ENCODE measurements at places on chromosomes 5 and 9.

- DNase-seq = no peak
These were observed 124.7 kb downstream of the GALNT10 start for GRCh38 chr5:154315196-154315595.

GRCh38 chr9:112873773-112874405 lies 16.8 kb downstream of the SLC46A2 start:
- DNase-seq = no peak

DNA sequence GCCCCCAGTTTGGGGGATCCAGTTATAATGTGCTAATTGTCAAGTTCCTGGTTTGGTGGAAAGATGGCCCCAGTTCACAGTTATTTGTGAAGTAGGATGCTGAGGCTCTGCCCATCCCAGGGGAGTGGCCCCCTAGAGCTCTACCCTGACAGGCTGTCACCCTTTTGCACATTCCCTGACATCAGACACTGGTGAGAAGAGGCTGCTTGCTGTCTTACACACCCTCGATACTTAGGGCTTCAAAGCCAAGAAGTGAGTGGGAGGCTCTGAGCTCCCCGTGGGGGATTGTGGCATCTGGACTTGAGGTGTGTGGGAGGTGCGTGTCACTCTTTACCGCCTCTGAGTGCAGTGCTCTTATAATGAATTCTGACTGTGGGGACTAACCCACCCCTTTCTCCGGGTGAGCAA lies 168.5 kb downstream of the DOCK2 start:
- no peak for DNase-seq

DNA sequence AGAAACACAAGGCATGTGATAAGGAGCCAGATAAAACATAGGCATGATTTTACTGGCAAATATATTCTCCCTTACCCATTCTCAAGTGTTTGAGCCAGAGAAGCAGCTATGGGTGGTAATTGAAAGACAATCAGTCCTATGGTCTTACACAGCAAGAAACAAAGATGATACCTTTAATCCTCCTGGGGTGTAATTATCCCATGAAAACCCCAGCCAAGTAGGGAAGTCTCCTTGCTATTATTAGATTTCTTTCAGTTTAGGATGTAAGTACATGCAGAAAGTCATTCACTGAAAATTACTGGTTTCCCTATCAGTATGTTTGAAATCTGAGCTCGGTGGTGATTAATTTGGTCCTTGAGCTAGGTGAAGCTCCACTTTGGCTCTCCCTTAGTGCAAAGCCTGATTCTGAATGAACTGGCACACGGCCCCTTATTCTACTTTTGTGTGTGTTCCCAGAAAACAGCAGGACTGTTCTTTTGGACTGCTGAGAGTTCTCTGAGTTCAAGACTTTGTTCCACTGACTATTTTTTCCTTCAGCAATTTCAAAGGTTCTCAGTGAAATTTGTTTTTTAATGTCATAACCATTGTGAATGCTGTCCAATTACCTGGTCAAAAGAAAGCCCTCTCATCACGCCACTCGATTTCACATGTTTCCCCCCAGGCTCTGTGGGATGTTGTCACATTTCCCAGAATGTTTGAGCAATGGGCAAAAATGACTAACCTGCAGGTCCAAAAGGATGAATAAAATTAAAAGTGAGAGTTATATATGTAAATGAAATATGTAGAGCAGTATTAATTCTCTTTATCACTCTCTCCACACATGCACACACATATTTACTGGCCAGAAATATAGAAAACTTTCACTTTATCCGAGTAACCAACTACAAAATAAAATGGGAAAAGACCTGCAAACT lies 343.0 kb downstream of the RAB3C start:
- no peak for DNase-seq

DNA sequence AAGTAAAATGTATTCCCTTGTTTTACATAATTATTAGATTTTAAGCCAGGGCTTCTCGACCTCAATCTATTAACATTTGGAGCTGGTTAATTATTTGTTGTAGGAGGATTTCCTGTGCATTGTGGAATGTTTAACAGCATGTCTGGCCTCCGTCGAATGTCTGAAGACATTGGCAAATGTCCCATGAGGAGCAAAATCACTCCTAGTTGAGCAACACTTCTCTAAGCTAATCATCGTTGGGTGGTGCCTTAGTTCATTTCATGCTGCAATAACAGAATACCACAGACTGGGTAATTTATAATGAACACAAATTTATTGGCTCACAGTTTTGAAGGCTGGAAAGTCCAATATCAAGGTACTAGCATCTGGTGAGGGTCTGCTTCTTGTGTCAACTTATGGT lies 13.4 kb upstream of the VPS13A start:
- peak; percentile 68 for DNase-seq

DNA sequence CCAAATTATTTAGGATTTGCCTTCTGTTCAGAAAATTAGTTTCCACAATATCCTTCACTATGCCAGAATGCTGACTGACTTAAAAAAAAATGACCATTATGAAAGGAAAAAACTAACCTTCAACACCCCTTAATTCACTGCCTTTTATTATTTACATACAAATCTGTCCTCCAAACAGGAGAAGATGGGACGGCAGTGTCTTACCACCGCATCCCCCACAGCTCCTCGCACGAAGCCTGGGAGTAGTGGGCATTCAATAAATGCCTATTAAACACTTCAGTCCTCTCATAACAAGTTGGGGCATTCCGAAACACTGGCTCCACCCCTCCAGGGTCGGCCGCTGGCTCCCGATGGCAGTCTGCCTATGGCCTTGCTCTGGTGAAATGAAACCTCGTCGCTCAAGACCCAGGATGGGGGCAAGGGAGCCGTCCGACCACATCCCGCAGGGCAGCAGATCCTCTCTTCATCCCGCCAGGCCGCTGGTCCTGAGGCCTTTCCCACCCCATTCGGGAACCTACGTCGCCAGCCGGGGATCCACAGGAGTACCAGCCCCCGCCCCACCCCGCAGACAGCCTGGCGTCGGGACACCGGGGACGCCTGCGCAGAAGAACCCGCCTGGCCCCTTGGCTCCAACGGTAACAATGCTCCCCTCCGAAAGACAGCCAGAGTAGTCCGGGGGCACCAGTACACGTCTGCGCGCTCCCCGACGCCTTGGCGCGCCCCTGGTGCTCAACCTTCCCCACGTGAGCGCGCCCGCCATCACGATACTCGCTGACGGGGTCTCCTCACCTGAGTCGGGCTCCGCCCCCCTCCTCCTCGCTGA lies 613 bp downstream of the ZBTB5 start:
- no peak for DNase-seq

DNA sequence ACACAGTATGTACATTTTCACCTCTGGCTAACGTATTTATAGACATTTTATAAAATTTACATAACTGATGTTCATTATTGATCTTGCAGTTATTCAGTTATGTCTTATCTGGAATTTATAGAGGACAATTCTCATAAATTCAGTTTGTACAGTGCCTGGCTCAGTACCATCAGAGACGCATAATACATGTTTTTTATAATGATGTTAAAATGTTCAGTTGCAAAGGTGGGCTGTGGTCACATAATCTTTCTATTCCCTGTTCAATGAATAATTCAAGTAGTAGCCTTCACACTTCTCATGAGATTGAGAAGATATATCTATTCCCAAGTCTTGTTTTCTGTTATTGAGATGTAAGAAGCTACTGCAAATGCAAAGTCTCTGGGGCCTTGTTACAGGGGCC lies 393.1 kb upstream of the ARRDC3 start:
- no peak for DNase-seq

DNA sequence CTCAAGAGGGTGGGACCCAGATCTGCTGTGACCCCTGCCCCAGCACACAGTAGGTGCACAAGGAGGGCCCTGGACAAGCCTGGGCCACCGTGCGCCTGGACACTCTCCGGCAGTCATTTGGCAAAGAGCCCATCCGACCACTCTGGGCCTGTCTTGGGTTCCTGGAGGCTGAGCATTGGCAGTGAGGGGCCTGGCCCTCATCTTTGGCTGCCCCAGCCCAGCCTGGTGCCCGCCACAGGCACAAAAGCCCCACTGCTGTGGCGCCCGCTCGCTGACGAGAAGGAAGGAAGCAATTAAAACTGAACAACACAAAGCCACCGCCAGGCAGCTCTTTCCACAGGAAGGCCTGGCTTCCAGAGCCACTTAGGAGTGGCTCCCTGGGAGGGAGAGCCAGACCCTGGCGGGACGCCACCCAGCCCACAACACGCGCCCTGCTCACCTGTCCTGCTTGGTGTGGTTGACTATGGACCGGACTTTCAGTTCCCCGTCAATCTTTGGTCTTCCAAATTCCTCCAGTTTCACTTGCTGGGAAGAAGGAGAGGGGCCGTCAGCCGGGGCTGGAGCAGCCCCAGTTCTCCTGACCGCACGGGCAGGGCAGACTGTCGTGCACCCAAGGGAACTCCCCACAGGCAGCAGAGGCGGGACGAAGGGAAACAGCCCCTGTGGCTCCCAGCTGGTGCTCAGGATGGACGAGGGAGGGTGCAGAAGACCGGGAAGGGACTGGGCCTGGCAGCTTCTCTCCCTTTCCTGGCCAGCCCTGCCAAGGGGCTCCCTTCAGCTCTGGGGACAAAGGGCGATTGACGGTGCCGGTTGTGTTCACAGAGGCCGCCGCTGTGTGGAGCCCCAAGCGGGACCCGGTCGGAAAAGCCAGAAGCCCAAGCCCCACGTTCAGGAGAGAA lies 50.9 kb upstream of the SARDH start:
- DNase-seq = no peak

DNA sequence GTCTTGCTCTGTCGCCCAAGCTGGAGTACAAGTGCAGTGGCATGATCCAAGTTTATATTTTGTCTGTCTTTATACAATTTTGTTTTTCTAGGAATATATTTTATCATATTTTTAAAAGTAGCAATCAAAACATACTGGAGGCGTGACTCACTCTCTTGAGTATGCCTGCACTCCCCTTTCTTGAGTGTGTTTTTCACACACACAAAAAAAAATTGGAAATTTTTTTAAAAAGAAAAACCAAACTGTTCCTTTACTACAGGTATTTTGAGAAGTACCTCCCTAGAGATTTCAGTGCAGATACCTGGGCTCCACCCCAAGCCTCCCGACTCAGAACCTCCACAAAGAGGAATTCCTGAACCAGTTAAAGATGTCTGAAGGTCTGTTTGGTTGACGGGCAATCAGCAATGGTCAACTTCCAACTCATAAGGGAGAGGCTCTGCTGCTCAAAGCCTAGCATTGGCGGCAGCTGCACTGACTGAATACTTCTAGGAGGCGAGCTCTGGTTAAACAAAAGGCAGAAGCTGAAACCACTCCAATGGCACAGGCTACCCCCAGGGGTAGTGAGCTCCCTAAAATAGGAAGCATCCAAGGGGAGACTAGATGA lies 27.4 kb downstream of the PDE6A start:
- DNase-seq = no peak

DNA sequence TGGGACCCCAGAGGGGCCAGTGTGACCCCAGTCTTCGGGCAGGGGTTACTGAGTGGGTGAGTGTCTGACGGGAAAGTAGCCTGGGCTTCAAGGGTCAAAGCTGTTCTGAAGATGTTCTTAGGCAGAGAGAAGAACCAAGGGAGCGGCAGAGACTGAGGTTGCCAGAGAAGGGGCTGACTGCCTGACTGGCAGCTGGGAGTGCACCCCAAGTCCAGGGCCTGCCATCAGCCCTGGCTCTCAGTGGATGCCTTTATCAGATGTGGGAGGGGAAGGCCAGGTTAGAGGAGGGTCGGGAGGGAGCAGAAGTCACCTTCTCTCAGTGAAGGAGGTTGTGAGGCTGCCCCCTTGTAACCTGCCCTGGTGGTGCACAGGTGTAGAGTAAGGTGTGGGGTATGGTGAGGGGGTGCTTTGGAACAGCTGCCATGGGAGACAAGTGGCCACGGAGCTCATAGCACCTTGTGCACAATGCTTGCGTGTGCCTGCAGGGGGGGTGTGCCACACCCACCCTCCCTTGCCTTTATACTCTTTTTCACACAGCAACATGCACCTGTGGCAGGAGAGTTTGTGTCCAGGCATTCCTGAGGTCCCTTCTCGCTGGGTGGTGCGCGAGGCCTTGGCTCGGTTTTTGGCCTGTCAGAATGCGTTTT lies 18.9 kb downstream of the RALGPS1 start:
- DNase-seq = no peak

DNA sequence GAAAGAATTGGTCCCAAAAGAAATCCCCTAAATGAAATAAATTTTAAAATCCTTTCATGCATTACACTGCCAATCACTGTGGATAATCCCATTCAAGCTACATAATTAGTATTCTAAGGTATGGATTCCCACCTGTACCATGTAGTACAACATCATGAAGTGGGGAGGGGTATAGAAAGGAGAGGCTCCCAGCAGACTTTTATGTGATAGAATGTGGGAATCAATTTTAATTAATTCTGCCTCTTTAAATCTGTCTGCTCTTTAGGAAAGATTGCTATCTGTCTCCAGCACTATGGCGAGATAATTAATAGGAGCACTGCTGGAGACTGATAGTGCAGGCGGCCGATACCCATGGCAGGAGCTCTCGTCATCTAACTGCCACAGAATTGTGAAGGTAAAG lies 95.4 kb downstream of the CDH12 start:
- DNase-seq = no peak

DNA sequence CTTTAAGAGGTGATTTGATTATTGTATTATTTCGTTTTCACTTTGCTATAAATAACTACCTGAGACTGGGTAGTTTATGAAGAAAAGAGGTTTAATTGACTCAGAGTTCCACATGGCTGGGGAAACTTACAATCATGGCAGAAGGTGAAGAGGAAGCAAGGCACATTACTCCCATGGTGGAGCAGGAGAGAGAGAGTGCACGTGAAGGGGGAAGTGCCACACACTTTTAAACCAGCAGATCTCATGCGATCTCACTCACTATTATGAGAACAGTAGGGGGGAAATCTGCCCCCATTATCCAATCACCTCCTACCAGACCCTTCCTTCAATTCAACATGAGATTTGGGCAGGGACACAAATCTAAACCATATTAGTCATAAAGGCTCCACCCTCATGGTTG lies 36.1 kb upstream of the NDFIP1 start:
- DNase-seq = no peak

DNA sequence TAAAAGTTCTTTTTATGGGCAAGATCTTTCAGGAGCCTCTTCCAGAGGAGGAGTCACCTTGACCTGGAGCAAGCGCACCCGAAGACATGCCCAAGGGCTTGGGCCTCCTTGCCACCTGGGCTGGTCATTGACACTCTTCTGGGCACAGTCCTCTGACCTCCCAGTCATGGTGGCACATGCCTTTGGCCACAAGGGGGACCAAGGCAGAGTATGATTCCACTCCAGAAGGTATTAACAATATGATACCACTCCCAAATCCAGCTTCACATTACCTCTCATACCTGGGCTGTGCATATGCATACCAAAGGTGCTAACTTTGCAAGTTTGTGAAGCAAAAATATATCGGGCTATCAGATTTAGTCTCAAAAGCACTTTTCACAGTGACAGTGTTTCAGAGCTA lies 84.6 kb downstream of the MAST4 start:
- no peak for DNase-seq

DNA sequence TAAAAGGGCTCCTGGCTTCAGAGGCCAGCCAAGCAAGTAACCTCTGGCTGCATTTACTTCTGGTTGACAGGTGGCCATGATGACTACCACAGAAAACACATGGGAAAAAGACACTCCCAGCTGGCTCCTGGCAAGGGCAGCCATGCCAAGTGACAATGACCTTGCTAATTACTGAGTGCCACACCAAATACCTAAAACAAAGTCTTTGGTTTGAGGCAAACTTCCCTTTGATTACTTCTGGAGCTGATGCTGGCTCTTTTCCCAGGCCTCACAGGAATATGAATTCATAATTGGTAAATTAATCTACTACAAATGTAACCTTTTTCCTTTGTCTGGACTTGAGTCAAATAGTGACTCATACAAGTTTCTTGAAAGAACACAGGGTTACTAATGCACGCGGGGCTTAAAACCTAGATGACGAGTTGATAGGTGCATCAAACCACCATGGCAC lies 61.0 kb downstream of the LPAR1 start:
- DNase-seq = no peak

- DNase-seq = no peak
These were observed 256.2 kb downstream of the ZSWIM6 start for GRCh38 chr5:61588216-61588615.

GRCh38 chr5:151547364-151547763 lies 43.8 kb downstream of the FAT2 start:
- DNase-seq = no peak
